ENCODE measurements at places on chromosomes 5 and 9.

GRCh38 chr9:1300941-1301340 is 250.8 kb downstream of the DMRT2 start:
- DNase-seq = no peak

- no peak for DNase-seq
These were observed 914.4 kb upstream of the COX7C start for GRCh38 chr5:85703296-85703695.

GRCh38 chr5:98514215-98514614 is 259.2 kb upstream of the RGMB start:
- no peak for DNase-seq

DNA sequence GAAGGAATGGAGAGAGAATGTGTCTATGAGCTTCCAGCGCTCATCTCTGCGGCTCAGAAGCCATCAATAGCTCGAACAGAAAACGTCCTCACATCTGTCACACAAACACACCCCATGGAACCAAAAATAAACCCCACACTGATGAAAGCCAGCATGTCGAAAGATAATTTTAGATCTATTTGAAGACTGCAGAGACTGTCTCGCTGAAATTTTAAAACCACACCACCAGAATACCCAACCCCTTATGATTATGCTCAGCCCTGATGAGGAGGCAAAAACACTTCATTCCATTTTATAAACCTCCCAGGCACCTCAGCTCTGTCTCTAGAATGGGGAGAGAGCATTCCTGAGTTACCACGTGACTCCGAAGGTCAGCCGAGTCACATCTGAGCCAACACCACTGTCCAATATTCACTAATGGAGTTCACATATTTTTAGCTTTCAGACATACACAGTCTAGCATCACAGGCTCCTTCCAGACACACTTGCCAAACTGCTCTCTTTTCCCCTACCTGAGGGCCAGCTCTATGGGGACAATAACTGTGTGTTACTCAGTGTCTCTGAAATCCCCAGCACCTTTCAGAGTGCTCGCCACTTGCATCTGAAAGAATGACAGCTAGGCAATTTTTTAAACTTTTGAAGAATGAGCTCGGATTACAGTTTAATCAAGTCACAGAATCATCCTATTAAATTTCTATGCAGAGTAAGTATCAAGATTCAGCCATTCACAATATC is 63.2 kb downstream of the SERINC5 start:
- DNase-seq = no peak

DNA sequence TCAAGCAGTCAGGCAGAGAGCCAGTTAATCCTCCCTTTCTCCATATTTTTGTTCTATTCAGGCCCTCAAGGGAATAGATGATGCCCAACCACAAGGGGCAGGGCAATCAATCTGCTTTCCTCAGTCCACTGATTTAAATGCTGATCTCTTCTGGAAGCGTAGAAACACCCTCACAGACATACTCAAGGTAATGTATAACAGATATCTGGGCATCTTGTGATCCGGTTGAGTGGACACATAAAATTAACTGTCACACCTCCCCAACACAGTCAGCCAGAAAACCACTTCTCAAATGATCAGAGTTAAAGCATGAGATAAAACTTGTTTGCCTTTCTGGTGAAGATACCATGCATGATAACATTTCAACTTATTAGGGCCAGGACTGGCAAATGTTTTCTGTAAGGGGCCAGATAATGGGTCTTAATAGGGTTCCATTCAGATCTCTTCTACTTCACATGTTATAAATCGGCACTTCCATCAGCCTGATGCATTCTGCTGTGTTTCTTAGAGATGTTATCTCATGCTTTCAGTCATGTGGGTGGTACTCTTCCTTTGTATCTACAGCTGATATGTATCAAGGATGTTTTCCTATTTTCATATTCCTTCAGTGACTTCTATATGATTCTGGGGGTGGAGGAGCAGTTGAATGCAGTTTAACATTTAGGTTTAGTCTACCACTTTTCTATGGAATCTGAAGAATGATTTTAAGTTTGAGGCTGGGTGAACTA is 58.9 kb upstream of the CNTLN start:
- DNase-seq = no peak

GRCh38 chr9:137458194-137459151 is 661 bp downstream of the NSMF start:
- no peak for DNase-seq

DNA sequence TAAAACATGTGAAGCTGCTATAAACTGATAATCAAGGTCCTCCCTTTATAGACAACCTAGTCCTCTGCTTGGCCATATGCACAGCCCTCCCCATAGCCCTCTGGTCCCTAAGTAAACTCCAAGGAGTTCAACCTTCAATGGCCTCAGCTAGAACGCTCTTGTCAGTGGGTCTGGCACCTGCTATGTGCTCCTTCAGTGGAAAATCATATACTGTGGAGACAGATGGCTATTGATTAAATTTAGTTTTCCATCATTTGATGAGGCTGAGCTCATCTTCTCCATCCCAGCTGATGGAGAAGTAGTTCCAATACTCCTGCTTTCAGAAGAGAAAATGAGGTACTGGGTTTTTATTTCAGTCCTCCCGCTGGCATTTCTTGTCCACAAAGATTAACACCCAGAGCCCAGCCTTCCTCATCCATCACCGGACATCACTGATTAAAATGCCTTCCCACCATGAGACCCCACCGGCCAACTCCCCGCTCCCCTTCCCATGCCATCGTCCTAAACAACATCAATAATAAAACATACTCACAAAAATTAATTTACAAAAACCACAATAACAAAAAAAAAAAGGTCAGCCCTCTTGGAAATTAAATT is 134.6 kb downstream of the TRIM32 start:
- DNase-seq = no peak

GRCh38 chr9:6214434-6214833 is 1.2 kb upstream of the IL33 start:
- DNase-seq = no peak
